Thyroid gland (tissue), 4 donors: ENCODE measurements at places on chromosomes 1 and 21. TPM values are rescaled to one million over a fixed set of nuclear protein-coding genes. Genes with fewer than 3 reads are reported as not detected.

PDE4B gene
- total RNA-seq: 14.1 TPM

HCRTR1 gene
- 0.40 TPM for total RNA-seq

MAP1LC3C gene
- 1.6 TPM for total RNA-seq

- no peak for DNase-seq
Measured at GRCh38 chr1:28867850-28868249, 46.5 kb upstream of the EPB41 start.

NBPF20 gene
- total RNA-seq: 2.4 TPM
